Heart right ventricle (tissue), 16 donors: ENCODE measurements at places on chromosomes 13 and 19. TPM values are rescaled to one million over a fixed set of nuclear protein-coding genes. Genes with fewer than 3 reads are reported as not detected.
A peak's percentile ranks its signal among the peaks of the same experiment; 100 is the strongest.

GRCh38 chr19:43675269-43675879, 5.4 kb upstream of the PLAUR start:
- DNase-seq = no peak

- no peak for DNase-seq
Measured at GRCh38 chr19:5961969-5962945, 15.7 kb downstream of the RANBP3 start.

DNA sequence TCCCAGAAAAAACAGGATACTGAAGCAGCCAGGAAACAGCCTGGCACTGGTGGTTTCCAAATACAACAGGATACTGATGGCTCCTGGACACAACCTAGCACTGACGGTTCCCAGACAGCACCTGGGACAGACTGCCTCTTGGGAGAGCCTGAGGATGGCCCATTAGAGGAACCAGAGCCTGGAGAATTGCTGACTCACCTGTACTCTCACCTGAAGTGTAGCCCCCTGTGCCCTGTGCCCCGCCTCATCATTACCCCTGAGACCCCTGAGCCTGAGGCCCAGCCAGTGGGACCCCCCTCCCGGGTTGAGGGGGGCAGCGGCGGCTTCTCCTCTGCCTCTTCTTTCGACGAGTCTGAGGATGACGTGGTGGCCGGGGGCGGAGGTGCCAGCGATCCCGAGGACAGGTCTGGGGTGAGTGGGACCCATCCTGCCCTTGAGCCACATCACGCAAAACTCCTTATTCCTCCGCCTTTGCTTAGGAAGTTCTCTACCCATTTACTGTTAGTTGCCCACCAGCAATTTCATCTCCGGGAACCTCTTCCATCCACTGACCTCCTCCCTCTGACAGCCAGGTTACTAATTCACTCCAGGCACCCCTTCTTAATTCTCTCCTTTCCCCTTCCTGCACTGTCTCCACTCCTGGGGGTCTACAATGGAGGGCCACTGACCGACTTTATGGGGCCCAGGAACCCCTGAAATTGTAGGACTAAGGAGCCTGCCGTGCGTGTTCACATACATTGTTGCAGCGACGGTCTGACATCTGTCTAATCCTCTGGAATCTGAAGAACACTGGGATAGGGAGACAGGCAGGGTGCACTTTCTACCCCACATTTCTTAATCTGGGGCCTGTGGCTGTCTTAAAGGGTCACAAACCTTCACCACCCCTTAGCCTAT, 1.2 kb downstream of the ITPKC start:
- no peak for DNase-seq

DNA sequence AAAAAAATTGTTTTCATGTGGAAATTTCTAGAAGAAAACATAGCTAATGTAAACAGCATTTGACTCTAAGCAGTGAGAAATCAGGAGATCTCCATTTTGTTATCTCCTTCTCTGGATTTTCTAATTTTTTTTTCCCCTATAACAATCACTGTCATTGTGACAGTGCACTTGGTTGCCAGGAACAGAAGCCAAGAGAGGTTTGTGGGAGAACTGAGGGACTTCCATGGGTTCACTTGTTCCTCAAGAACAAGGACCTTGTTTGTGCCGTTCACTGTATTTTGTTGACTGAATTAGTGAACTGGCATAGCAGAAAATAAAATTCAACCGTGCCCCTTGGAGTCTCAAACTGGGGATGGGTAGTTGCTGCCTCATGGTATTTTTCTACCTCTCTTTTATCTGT, 17.1 kb downstream of the SHISA7 start:
- DNase-seq = no peak

GRCh38 chr19:19744641-19745040, 11.7 kb upstream of the ZNF14 start:
- no peak for DNase-seq

DNA sequence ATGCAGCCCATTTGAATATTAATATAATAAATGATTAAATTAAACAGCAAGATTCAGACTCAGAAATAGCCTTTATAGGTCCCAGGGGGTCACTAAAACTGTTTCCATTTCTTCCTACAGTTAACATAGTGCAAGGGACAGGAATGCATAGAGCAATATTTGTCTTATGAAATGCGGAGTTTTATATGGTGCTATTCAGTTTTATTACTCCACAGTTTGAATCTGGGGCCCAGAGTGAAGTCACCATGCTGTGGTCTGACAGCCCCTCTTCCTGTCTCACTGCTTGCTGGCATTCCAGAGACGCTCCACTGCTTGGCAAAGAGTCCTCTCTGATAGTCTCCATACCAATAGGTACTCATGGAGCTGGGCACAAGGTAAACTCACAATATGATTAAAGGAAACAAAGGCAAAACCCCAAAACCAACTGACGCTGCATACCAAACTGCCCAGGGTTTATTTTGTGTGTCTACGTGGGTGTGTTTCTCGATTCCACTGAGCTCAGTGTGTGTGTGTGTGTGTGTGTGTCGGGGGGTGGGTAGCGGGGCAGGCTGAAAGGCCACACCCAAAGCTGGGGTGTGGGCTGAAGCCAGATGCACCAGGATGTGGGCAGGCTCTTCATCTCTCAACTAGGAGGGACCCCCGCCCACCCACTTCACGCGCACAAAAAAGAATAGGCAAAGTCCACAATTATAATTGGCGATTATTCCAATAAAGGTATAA, 277.9 kb downstream of the TSHZ3 start:
- DNase-seq = no peak

GRCh38 chr19:542173-542866, 1.5 kb upstream of the GZMM start:
- DNase-seq = no peak

DNA sequence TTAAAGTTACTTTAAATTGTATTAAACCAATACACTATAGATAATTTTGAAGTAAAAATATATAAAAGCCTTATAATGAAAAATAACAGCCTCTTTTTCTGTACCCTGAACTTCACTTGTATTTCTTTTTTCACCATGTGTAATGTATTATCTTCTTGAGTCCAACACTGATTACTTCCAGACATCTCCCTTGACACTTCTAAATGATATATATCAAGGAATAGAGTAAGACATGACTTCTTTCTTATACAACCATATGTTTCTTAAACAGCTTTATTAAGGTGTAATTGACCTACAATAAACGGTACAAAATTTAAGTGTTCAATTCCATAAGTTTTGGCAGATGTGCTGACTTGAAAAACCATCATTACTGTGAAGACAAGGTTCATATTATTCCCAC, 531.9 kb downstream of the OLFM4 start:
- DNase-seq = no peak

- peak; percentile 20 for DNase-seq
Measured at GRCh38 chr13:20301403-20302071, 69.4 kb upstream of the GJB6 start.

Gene TEX29
- 0.22 TPM for polyA plus RNA-seq

GRCh38 chr13:110123041-110123809, 183.7 kb downstream of the COL4A1 start:
- DNase-seq = no peak
